ENCODE measurements at places on chromosomes 12 and 14.

GRCh38 chr12:7076493-7076892, 15.8 kb downstream of the C1R start:
- no peak for DNase-seq

DNA sequence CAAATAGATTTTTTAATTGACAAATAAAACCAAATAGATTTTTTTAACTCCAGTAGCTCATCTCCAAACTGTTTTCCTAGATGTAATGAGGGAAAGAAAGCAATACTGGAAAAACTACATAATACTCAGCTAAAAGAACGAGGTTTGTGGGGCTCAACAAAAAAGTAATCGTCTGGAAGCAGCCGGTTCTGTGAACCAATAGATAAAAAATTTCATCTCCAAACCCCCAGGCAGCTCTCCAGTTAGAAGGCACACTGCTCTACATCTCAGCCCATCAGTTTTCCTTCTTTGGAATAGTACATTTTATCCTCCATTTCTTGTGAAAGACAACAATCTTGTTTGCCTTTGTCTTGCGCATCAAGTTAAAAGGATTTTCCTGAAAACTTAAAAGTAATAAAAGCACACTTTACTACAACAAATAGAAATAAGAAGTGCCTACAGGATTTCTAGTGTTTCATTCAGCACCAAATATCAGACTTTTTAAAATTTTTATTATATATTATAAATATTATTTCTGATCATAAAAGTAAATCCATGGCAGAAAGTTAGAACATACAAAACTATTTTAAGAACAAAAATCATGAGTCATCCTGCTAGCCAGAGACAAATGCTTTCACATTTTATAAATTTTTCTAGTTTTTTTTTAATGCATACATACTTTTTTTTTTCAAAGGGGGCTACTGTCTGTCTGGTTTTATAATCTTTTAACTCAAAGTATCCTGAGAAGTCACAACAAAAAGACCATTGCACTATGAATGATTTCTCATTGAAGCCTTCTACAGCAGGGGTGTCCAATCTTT, 67.7 kb downstream of the EPS8 start:
- DNase-seq: no peak

DNA sequence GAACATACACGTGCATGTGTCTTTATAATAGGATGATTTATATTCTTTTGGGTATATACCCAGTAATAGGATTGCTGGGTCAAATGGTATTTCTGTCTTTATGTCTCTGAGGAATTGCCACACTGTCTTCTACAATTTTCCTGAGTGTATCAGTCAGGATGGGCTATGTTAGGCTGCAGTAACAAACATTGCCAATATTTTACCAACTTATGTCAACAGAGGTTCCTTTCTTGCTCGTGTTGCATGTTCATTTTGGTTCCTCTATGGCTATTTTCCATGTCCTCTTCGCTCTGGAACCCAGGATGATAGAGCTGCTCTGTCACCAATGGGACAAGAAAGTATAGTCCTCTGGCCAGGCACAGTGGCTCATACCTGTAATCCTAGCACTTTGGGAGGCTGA, 86.7 kb downstream of the ZNF664 start:
- DNase-seq: no peak

GRCh38 chr14:67941456-67942018, 122.0 kb downstream of the RAD51B start:
- DNase-seq: no peak

DNA sequence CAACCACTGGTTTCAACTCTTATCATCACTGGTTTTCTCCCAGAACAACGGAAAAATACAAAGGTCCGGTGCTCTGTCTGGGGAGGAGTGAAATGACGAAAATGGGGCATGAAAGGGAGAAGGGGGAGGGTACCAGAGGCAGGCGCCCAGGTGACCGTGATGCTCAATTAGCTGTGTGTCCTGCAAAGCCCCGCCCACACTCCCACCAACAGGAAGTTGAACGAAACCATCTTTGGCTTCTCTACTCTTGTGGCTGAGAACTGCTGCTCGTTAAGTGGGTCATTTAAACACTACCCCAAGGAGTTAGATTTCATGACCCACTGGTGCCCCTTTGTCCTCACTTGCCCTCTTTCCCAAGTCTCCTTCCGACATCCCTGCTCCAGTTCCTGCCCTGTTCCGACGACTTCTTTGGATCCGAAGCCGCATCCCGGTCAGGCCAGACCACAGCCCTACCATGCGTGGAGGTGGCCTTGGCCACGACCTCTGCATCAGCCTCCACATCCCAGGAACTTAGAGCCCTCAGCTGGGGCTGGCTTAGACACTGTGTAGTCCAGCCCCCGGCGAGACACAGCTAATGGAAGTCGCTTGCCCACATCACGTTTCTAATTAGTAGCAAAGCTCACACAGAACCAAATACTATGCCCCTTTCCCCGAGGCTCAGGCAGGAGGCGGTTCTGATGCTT, 11.4 kb upstream of the LRTM2 start:
- no peak for DNase-seq

GRCh38 chr12:19373586-19373985, 65.7 kb upstream of the AEBP2 start:
- DNase-seq: no peak

DNA sequence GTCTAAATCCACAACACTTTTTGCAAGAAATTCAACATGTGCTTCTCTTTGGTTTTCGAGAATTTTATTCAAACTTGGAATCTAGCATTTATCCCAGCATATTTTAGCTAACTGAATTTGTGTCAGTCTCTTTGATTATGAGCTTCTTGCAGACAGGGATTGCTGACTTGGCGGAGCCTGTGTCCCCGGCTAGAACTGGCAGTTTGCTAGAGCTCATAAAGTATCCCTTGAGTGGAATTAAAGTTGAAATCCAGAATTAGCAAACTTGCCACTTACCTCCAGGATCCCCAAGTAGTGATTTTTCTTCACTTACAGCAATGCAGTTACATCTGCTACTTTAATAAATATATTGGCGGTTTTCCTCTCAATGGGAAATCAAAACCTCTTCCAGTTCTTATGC, 306.9 kb downstream of the AACS start:
- DNase-seq: no peak

- DNase-seq: no peak
Measured at GRCh38 chr12:122537021-122537420, 10.0 kb downstream of the KNTC1 start.

DNA sequence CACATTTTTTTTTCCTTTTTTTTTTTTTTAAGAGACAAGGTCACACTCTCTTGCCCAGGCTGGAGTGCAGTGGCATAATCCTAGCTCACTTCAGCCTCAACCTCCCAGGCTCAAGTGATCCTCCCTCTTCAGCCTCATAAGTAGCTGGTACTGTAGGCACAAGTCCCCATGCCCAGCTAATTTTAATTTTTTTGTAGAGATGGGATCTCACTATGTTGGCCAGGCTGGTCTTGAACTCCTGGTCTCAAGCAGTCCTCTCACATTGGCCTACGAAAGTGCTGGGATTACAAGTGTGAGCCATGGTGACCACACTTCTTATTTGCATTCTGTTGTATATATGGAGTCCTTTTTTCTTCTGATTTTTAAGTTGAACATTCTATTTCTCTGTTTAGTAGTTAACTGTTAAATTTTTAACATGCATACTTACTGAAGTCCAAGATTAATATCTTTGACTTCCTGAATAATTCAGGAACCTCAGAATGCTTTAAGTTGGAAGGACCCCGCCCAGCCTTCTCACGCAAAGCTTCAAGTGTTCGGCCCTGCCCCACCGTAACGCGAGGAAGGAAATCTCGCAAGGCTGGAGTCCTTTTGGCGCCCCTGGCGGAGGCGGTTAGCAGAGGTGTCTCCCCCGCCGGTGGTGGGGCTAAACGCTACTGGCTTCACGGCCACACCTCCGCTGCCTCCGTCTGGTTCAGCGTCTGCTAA, 21.6 kb downstream of the SPATS2 start:
- no peak for DNase-seq

DNA sequence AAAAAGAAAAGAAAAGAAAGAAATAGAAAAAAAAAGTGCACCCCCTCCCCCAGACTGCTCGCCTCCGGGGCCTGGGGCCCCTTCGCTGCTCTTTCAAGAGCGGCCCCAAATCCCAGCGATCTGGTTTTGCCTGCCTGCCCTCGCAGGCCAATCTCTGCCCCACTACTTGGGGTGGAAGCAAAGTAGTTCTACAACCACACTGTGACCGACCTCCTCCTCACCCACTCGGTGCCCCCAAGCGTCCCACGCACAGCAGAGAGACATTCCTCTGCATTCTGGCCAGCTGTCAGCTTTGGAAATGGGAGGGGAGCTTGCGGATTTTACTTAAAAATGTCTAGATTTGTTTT, 2.4 kb upstream of the TBX3 start:
- DNase-seq: no peak

DNA sequence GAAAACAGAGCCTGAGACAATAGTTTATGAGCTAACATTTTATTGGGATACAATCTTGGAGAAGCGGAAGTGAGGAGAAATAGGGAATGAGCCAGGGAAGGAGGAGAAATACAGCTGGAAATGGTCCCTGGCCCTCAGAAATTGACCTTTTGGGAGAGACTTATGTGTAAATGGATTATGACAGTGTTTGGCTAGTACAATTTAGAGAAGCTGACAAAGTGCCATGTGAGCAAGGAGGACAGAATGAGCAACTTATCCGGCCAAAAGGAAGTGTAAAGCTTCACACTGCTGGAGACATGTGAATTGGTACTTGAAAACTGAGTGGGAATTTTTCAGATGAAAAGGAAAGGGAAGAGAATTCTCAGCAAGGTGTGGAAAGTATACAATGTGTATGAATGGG, 2.9 kb downstream of the GLIPR1 start:
- no peak for DNase-seq

- DNase-seq: no peak
Measured at GRCh38 chr12:122544537-122544936, 17.5 kb downstream of the KNTC1 start.

- no peak for DNase-seq
Measured at GRCh38 chr14:72738161-72738611, 155.7 kb downstream of the DPF3 start.

- no peak for DNase-seq
Measured at GRCh38 chr12:58341791-58342190, 400.4 kb downstream of the ATP23 start.

DNA sequence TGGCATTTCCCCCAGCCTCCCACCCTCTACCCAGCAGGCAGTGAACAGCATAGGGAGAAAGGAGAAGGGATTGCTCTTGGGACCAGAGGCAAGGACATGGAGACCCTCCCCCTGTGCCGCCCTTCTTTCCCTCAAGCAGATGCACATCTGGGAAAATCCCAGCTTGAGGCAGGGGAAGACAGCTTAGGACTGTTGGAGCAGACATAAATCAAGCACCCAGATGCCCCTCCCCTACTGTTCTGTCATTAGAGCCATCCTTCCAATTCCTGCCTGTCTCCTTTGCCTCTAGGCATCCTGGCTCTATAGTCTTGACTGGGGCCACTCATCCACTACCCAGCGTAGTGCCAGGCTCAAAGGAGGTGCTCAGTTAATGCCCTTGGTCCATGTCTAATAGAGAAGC, 7.5 kb upstream of the CISTR start:
- DNase-seq: no peak

GRCh38 chr12:24102676-24103075, 153.2 kb upstream of the SOX5 start:
- DNase-seq: no peak

- no peak for DNase-seq
Measured at GRCh38 chr14:105527381-105527825, 1.0 kb downstream of the TMEM121 start.

- no peak for DNase-seq
Measured at GRCh38 chr12:7485095-7485494, 18.5 kb downstream of the CD163 start.

All from C1 segment of cervical spinal cord (tissue), 14 donors.